Hematopoietic multipotent progenitor cell treated with erythropoietin and hydrocortisone succinate and interleukin-3 and kit ligand, for 4 days (in vitro differentiated cells): ENCODE measurements at places on chromosomes 4 and X.
A peak's percentile ranks its signal among the peaks of the same experiment; 100 is the strongest.

DNA sequence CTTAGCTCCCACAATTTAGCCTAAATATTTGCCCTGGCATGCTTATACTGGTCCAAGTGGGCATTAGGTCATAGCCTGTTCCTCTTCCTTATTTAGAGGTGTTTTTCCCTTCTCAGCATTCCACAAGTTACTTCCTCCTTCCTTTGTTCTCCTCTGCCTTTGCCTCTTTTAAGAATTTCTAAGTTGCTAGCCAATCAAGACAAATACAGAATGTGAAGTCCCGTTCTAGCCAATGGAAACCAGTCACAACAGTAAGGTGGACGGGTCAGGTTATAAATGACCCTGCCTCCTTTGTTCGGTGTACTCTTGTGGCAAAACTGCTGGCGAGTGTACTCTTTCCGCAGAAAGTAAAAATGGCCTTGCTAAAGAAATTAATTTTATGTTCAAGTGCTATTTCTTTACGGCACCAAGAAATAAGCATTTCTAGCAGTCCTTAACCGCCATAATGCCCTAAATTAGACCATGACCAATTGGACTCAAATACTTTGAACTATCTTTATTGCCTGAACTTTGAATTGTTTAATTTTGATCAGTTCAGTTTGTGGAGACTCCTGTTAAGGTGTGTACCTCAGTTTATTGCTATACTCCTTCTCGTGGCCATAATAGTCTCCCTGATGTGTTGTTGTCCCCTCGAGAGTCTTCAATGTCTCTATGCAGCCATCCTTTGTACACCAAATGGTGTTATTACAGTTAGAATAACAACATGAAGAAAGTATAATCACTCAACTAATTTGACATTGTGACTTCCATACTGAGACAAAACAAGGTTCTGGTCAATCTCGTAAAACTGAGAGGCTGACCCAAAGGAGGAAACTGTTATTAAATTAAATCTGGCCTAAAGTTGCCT, 1.6 kb upstream of the HADH start:
- DNase-seq = no peak

- DNase-seq = no peak
These were observed 172.9 kb upstream of the GLRA2 start for GRCh38 chrX:14356401-14356800.

GRCh38 chrX:45232139-45232538, 31.5 kb upstream of the DIPK2B start:
- peak; percentile 24 for DNase-seq

- DNase-seq = no peak
These were observed 247 bp upstream of the PPA2 start for GRCh38 chr4:105474099-105474518.

DNA sequence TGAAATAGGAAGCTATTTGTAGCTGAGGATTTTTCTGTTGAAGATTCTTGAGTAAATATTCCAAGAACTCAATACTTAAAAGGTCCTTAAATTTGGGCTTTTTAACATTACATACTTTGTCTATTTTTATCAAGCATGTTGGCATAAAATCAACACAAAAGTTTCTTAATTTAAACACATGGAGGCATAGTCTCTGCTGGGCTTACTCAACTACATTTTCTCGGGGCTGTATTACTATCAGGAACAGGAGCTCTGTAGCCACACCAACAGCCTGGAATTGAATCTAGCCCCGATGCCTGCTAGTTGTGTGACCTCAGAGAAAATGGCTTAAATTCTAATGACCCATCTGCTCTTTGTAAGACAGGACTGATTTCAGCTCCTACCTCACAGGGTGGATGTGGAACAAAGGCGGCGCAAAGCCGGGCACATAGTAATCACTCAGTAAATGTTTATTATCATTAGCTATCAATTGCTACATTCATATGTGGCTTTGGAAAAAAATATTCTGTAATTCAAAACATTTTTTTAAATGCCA, 207.0 kb downstream of the NSUN7 start:
- no peak for DNase-seq
